Fibroblast of skin of back (primary cell): ENCODE measurements at places on chromosomes 13 and 19.

- no peak for DNase-seq
Measured at GRCh38 chr13:66844933-66845332, 385.2 kb downstream of the PCDH9 start.

- no peak for DNase-seq
Measured at GRCh38 chr19:30293051-30293785, 79.0 kb upstream of the ZNF536 start.

DNA sequence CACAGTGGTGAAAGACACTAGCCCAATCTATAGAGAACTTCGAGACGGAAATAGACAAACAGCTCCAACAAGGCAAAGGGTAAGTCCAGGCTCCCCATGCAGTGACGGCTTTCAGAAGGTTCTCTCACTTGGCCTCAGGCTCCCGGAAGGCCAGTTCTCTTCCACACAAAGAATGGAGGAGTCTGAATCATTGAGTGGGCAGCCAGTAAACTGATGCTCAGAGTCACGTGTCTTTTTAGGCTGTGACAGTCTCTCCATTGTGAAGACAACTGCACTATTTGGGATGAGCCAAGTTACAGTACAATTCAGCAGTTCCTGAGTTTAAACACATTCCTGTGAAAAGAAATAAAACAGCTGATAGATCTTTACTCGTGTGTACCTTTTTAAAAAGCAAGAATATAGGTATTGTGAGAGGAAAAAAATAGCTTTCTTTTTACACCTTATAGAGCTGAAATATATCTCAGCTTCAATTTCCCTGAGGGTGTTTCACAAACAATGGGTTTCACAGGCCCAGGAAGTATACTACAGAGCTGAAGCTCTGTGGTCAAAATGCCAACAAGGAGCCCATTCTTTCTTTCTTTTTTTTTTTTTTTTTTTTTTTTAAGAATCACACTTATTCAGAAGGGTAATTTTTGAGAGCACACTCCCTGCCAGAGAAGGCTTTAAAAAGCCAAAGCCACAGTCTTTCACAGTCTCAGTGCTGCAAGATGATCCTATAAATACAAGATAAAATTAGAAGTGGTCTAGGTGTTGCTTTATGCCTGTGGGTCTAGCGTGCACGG is 135.1 kb downstream of the FREM2 start:
- DNase-seq = no peak

GRCh38 chr13:28538932-28539331 is 44.0 kb upstream of the FLT1 start:
- no peak for DNase-seq

- no peak for DNase-seq
Measured at GRCh38 chr19:7968796-7969554, 25.5 kb upstream of the TIMM44 start.

DNA sequence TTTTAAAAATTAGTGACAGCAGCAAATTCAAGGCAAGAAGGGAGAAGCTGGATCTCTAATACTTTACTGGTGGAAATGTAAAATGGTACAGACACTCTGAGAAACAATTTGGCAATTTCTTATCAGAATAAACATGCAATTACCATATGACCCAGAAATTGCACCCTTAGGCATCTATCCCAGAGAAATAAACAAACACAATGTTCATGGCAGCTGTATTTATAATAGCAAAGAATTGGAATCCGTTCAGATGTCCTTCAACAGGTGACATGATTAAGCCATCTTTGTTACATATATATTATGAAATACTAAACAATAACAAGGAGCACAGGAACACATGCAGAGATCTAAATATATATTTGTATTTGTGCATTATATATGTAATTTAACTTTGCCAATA is 756.5 kb downstream of the SLITRK1 start:
- no peak for DNase-seq

GRCh38 chr19:39379865-39380396 is 11.0 kb downstream of the PAF1 start:
- DNase-seq = no peak

- no peak for DNase-seq
Measured at GRCh38 chr13:106145997-106146864, 389.2 kb downstream of the EFNB2 start.

GRCh38 chr13:110293649-110294048 is 13.3 kb downstream of the COL4A1 start:
- no peak for DNase-seq
